ENCODE measurements at places on chromosomes 3 and 15.

- DNase-seq: no peak
Measured at GRCh38 chr3:110070161-110070916, 733.0 kb upstream of the DPPA4 start.

- DNase-seq: no peak
Measured at GRCh38 chr3:179147514-179147872, 664 bp upstream of the PIK3CA start.

- DNase-seq: peak; percentile 25
Measured at GRCh38 chr3:182490596-182491491, 302.5 kb upstream of the ATP11B start.

DNA sequence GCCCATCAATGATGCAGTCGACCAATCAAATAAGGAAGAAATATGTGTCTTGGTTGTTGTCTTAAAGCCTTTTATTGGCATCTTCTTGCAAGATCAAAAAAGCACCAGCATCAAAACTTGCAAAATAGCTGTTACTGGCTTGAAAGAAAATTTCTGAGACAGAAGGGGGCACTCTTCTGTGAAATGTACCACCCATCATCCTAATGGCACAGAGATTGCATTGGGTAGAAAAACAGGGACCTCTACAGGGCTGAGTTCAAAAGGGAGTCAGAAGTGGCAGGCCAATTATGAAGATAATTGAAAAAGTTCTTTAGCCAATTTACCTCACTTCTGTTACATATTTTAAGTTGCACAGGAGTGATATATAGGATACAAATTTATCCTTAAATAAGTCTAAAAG is 122.3 kb upstream of the GPR149 start:
- DNase-seq: no peak

DNA sequence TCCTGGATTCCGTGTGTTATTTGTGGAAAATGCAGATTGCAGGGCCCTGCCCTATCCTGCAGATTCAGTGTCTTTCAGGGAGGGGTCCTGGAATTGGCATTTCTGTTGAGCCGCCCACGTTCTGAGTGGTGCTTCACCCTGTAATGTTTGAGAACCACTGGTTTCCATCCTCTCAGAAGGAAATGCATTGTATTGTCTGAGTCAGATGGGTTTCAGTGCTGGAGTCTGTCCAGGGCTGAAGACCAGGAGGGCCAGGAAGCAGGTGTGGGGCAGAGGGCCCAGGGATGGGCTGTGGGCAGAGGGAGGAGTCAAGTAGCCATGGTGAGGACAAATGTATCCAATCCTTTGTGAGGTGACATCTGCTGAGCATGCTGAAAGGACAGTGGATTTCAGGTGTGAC is 123.8 kb downstream of the SV2B start:
- no peak for DNase-seq

- no peak for DNase-seq
Measured at GRCh38 chr15:71760852-71761251, 49.5 kb upstream of the NR2E3 start.

DNA sequence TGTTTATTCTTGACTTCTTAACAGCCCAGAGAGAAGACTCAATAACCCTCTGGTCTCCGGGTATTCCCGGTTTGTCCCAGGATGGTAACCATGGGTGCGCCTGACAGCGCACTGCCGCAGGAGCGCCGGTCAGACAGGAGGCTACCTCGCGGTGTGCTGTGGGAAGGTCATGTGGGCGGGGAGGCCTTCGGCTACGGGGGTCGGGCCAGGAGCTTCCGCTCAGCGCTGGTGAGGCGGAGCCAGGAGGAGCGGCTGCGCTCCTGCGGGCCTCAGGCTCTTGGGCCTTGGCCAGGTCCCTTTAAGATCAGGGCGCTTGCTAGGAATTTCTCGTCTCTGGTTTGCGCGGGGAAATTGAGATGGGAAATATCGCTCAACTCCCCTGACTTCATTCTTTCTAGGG is 182.3 kb upstream of the NDN start:
- DNase-seq: no peak
